Stimulated activated CD4-positive, alpha-beta T cell treated with anti-CD3 and anti-CD28 coated beads, TNF-alpha, amount 100 ng/mL, for 24 hours (primary cell): ENCODE measurements at places on chromosomes 11 and 22.

DNA sequence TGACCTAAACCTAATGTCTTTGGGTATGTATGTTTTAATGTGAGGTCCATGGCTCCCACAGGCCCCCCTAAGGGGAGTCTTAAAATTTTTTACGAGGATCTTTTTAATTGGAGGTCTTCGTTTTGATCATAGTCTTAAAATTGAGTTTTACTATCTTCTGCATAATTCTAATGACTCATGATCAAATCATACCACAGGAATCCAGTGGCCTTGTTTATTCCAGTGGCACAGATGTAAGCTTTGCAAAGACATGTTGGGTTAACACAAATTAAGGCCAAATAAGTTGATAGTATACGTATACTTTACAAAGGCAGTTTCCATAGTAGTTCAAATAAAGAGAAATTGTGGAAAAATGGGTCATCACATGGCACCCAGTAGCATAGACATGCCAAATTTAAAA is 33.9 kb upstream of the FJX1 start:
- DNase-seq: no peak

GRCh38 chr22:40404251-40405177 is 34.1 kb downstream of the SGSM3 start:
- no peak for DNase-seq

- DNase-seq: no peak
Observed at GRCh38 chr11:131677828-131678470, 307.5 kb downstream of the NTM start.

- DNase-seq: no peak
Observed at GRCh38 chr11:64800303-64801157, 2.5 kb downstream of the MAP4K2 start.

- DNase-seq: no peak
Observed at GRCh38 chr11:83691451-83691950, 405.3 kb upstream of the CCDC90B start.

GRCh38 chr11:65808744-65809341 is 22.0 kb downstream of the OVOL1 start:
- no peak for DNase-seq

- peak; percentile 50 for DNase-seq
Observed at GRCh38 chr22:41976070-41976901, 7.0 kb downstream of the SEPTIN3 start.

GRCh38 chr22:40051322-40051721 is 56.6 kb downstream of the FAM83F start:
- DNase-seq: no peak
